H54 (cell line): ENCODE measurements at places on chromosomes 3 and 15.

DNA sequence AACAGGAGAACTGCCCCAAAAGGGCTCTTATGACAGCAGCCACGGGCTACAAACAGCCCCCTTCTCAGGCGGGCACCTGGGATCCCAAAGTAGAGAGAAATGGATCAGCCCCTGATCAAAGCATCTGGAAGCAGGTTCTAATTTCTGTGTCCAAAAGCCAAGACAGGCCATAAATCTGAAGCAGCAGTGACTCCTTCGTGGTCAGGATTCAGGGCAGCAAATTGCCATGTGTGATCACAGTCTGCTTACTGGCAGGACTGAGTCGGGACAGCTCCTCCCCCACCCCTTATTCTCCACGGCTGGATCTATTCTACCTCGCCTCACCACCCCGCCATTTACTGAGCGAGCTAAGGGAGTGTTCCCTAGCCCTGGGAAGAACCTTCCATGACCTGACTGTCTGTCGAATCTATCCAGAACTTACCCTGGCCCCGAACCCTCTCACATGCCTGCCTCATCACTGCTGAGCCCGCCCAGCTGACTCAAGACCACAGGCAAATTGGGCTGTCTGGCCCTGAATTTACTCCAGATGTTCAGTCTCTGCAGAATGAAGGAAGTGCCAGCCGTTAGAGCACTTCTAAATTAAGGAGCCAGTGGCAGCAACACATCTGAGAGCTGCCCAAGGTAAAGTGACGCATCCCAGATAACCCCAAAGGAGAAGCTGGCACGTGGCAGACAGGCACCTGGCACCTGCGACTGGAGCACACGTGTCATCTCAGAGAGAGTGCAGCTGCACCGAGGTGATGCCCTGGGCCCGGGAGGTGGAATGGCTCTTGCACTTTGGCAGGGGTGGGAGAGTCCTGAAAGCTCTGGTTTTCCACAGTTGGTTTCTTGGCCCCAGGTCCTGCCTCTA lies 1.3 kb downstream of the LRRC15 start:
- no peak for DNase-seq

GRCh38 chr3:72836416-72836815 lies 11.8 kb downstream of the SHQ1 start:
- no peak for DNase-seq

DNA sequence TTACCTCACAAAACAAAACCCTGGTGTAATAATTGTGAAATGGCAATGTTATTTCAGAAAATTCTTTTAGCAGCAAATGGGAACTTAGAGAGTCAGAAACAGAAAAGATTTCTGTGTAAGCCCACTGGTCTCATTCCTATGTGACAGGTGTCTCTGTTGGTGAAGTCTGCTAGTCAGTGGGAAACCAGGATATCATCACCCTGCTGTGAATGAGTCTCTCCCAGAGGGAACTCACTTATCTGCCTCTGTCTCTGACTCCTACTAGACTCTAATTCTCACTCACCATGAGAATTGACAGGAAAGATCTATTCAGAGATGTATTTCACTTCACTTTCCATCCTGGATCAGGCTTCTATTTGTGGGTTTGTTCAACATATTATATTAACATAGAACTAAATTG lies 266.0 kb downstream of the EPHA3 start:
- no peak for DNase-seq

GRCh38 chr3:86938416-86939105 lies 52.4 kb downstream of the VGLL3 start:
- no peak for DNase-seq

GRCh38 chr3:30155755-30156154 lies 450.6 kb upstream of the TGFBR2 start:
- no peak for DNase-seq

DNA sequence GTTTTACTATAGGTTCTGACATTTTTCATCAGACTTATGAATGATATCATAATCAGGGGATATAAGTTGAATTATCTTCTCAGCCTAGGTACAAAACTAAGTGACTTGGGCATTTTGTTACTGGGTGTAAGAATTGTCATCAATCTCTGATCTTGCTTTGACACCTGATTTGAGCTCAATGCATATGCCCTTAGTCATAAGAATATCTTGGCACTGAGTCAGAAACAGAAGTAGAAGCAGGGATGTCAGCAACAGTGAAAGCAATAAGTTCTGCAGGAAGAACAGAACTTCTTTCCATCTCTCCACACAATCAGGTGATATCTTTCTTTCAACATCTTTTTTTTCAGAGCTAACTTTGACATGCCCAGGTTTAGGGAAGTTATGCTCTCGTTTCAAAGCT lies 14.6 kb downstream of the SLITRK3 start:
- no peak for DNase-seq

GRCh38 chr3:132029182-132029902 lies 5.5 kb downstream of the CPNE4 start:
- peak; percentile 54 for DNase-seq

GRCh38 chr3:197365586-197365985 lies 67.2 kb upstream of the DLG1 start:
- DNase-seq: no peak

GRCh38 chr15:79440355-79440908 lies 8.3 kb downstream of the MINAR1 start:
- no peak for DNase-seq

- DNase-seq: no peak
Observed at GRCh38 chr15:25706176-25706955, 156.8 kb downstream of the ATP10A start.

DNA sequence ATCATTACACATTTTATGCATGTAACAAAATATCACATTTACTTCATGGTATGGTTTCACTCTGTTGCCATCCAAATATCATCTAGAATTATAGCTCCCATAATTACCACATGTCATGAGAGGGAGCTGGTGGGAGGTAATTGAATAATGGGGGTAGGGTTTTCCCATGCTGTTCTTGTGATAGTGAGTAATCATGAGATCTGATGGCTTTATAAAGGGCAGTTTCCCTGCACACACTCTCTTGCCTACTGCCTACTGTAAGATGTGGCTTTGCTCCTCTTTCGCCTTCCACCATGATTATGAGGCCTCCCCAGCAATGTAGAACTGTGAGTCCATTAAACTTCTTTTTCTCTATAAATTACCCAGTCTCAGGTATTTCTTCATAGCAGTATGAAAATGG lies 123.4 kb downstream of the SATB1 start:
- DNase-seq: no peak

- DNase-seq: no peak
Observed at GRCh38 chr3:4406746-4407568, 60.1 kb downstream of the SUMF1 start.

- DNase-seq: no peak
Observed at GRCh38 chr3:98460220-98460619, 2.8 kb upstream of the OR5K1 start.

DNA sequence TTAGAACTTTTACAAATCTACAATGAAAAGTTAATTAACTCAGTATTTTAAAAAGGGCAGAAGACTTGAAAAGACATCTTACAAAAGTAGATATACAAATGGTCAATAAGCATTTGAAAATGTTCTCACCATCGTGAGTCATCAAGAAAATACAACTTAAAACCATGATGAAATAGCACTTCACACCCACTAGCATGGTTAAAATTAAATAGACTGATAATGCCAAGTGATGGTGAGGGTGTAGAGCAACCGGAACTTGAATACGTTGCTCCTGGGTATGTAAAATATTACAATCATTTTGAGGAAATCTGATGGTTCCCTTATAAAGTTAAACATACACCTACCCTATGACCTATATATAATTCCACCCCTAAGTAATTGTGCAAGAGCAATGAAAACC lies 319.8 kb upstream of the UMPS start:
- DNase-seq: no peak

- DNase-seq: no peak
Observed at GRCh38 chr3:37635251-37635650, 226.4 kb upstream of the CTDSPL start.

DNA sequence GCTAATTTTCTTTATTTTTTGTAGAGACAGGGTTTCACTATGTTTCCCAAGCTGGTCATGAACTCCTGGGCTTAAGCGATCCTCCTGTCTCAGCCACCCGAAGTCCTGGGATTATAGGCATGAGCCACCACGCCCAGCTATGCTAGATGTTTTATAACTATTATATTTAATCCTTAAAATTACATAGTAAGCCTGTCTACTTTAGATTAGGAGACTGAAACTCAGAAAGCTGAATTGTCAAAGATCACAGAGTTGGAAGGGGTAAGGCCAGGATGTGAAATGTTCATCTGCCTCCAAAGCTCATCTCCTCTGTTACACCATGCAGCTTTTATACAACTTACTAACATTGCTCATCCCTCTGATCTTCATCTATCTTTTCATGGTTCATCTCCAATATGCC lies 89.8 kb downstream of the MAP2K5 start:
- DNase-seq: no peak
